Heart left ventricle (tissue), 16 donors: ENCODE measurements at places on chromosomes 3 and 15. TPM values are rescaled to one million over a fixed set of nuclear protein-coding genes. Genes with fewer than 3 reads are reported as not detected.

PTH1R gene
- 2.5 TPM for total RNA-seq

RUBCN gene
- total RNA-seq, result 22.9 TPM

DNA sequence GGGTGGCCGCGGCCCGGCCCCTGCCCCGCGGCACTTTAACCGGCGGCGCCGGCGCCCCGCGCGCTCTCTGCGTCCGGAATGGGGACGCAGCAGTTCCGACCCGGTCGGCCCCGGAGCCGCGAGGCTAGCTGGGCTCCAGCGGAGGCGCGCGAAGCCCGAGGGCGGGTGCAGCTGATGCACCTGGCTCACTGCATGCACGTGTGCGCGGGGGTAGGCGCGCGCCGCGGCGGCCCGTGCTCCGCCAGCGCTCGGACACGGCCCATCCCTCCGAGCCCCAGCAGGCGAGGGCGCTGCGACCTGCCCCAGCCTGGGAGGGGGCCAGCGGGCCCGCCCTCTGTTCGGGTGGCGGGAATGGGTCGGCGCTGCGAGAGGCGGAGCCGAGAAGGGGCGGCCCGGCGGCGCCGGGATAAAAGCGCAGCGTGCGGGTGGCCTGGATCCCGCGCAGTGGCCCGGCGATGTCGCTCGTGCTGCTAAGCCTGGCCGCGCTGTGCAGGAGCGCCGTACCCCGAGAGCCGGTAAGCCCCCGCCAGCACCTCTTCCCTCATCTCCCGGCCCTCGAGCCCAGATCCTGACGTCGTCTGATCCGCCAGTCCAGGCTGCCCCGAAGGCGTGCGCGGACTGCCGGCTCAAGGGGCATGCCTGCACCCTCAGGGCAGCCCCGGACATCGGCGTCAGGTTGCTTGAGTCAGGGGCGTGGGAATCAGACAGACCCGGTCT lies at the start of the genes CHDH and IL17RB:
Gene CHDH (minus strand): TSS at position 286 of the 717 bp plus-strand sequence. CDS start 22,411 bp downstream, outside the sequence.
Gene IL17RB (plus strand): TSS at position 435 of the 717 bp plus-strand sequence. CDS start 21 bp downstream, at position 456.
- H3K4me3 ChIP-seq, result peak within 1 kb of the TSS; percentile 62
- peak within 1 kb of the TSS; percentile 32 for H3K27ac ChIP-seq
- no peaks in the 10 kb centered on the region for H3K36me3 ChIP-seq
- peak; percentile 78 for DNase-seq
- H3K4me1 ChIP-seq, result no peaks in the 10 kb centered on the region

GRCh38 chr3:151322511-151322910 lies 5.9 kb upstream of the GPR87 start:
- no peak for DNase-seq
- no peaks in the 10 kb centered on the region for H3K27me3 ChIP-seq
- H3K4me1 ChIP-seq, result peaks cover 36% of the 10 kb centered on the region
- H3K4me3 ChIP-seq, result no peak overlapping the region
- H3K27ac ChIP-seq, result no peak overlapping the region
- no peaks in the 10 kb centered on the region for H3K36me3 ChIP-seq

CMTM7 gene
- total RNA-seq, result 3.2 TPM

DNA sequence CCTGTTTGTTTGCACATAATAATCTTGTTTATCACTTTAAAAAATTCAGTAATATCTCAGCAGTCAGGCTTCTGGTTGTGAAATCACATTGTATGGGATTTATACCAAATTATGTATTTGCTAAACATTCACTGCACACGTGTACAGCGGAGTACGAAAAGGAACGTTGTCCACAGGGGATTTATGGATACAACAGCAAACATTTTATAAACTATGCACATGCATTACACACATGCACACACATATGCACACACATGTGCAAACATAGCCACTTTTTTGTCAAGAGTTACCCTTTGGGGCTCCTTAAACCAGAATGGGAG lies 150.5 kb downstream of the LRRK1 start:
- no peaks in the 10 kb centered on the region for H3K36me3 ChIP-seq
- H3K4me1 ChIP-seq, result peaks cover 22% of the 10 kb centered on the region
- DNase-seq, result no peak
- H3K4me3 ChIP-seq, result no peak overlapping the region

DNA sequence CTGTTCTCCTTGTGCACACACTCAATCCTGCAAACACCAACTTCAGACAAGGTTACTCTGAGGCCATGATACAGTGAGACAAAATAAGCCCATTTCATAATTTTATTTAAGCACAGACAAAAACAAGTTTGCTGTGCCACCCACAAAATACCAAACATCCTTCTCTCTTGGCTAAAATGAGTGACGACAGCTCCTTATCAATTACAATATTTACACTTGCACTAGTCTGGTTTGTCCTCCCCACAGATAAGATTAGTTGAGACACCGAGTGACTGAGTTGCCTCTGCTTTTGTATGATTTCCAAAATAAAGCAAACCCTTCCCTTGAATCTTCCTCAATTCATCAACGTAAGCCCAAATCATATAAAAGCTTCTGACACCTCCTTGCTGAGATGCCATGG lies 233.5 kb upstream of the ATP10A start:
- H3K27ac ChIP-seq, result no peak overlapping the region
- no peaks in the 10 kb centered on the region for H3K27me3 ChIP-seq
- DNase-seq, result no peak
- H3K36me3 ChIP-seq, result no peaks in the 10 kb centered on the region
- H3K4me1 ChIP-seq, result no peaks in the 10 kb centered on the region
- no peak overlapping the region for H3K4me3 ChIP-seq

DNA sequence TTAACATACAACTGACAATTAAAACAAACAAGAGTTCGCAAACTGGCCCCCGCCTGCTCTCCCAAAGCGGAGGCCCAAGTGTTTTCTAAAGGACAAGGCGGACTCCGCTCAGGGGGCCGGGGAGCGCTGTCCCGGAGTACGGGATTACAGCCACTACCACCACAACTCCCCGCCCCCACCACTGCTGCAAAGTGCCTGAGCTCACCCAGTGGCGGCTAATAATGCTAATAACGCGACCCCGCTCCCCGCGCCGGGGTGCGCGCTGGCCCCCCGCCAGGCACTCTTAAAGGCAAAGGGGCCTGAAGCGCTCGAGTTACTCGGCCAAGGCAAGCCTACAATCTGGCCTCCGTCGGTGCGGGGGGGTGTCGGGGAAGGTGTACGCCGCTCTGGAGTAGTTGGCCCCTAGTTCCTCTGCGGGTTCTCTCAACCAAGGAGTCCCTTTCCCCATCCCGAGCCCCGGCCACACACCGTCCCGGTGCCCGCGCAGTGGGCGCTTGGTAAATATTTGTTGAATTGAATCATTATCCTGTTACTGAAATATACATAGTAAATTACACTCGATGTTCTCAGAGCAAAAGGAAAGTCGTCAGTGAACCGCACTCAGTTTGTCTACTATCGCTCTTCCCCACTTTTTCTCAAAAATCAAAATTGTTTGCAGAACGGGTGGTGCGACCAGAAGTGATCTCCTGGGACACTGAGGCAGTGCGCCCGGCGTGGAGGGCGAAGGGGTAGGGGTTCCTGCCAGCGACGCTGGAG lies 827 bp downstream of the WNT5A start:
- peaks cover 83% of the 10 kb centered on the region for H3K27me3 ChIP-seq
- peak overlapping the region; percentile 50 for H3K27ac ChIP-seq
- no peaks in the 10 kb centered on the region for H3K36me3 ChIP-seq
- no peaks in the 10 kb centered on the region for H3K4me1 ChIP-seq
- peak overlapping the region; percentile 73 for H3K4me3 ChIP-seq

GRCh38 chr3:179348325-179349013 lies 960 bp downstream of the MFN1 start:
- H3K27me3 ChIP-seq, result no peaks in the 10 kb centered on the region
- H3K4me1 ChIP-seq, result peaks cover 14% of the 10 kb centered on the region
- H3K36me3 ChIP-seq, result peaks cover 44% of the 10 kb centered on the region

- no peaks in the 10 kb centered on the region for H3K36me3 ChIP-seq
- no peaks in the 10 kb centered on the region for H3K27me3 ChIP-seq
- DNase-seq, result no peak
- H3K4me1 ChIP-seq, result no peaks in the 10 kb centered on the region
- no peak overlapping the region for H3K4me3 ChIP-seq
These were observed 56.9 kb upstream of the SATB1 start for GRCh38 chr3:18481946-18482548.

- peaks cover 4% of the 10 kb centered on the region for H3K27me3 ChIP-seq
- H3K4me3 ChIP-seq, result no peak overlapping the region
- no peaks in the 10 kb centered on the region for H3K4me1 ChIP-seq
- no peak overlapping the region for H3K27ac ChIP-seq
- no peak for DNase-seq
These were observed 150.6 kb upstream of the FRMD4B start for GRCh38 chr3:69536306-69537020.

LTK gene
- total RNA-seq, result 1.6 TPM

NPAP1 gene
- total RNA-seq, result not detected

IVD gene
- 121 TPM for total RNA-seq

DNA sequence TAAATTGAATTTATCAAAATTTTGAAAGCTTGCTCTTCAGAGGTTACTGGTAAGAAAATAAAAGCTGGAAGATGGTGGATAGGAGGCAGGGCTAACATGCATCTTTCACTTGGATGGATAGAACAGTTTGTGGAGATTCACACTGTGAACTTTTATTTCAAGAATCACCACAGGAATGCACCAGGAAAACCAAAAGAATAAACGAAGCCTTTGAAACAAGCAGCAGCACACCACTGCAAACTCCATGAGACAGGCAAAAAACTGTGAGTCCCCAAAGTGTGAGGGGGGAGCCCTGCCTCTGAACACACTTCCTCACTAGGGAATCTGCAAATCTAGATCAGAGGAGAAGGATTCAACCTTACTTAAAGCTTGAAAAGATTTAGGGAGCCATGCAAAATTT lies 122.2 kb downstream of the RTP4 start:
- no peak for DNase-seq
- no peak overlapping the region for H3K27ac ChIP-seq
- H3K4me1 ChIP-seq, result no peaks in the 10 kb centered on the region
- H3K27me3 ChIP-seq, result no peaks in the 10 kb centered on the region
- no peak overlapping the region for H3K4me3 ChIP-seq

GRCh38 chr15:34179234-34179633 lies 30.7 kb downstream of the KATNBL1 start:
- DNase-seq, result no peak
- H3K36me3 ChIP-seq, result no peaks in the 10 kb centered on the region
- H3K27ac ChIP-seq, result no peak overlapping the region
- H3K4me3 ChIP-seq, result no peak overlapping the region
- H3K27me3 ChIP-seq, result no peaks in the 10 kb centered on the region
- no peaks in the 10 kb centered on the region for H3K4me1 ChIP-seq

GRCh38 chr3:16795581-16795980 lies 89.2 kb upstream of the PLCL2 start:
- H3K27me3 ChIP-seq, result no peaks in the 10 kb centered on the region
- H3K36me3 ChIP-seq, result no peaks in the 10 kb centered on the region
- no peak overlapping the region for H3K4me3 ChIP-seq
- no peak for DNase-seq
- peaks cover 1% of the 10 kb centered on the region for H3K4me1 ChIP-seq

DNA sequence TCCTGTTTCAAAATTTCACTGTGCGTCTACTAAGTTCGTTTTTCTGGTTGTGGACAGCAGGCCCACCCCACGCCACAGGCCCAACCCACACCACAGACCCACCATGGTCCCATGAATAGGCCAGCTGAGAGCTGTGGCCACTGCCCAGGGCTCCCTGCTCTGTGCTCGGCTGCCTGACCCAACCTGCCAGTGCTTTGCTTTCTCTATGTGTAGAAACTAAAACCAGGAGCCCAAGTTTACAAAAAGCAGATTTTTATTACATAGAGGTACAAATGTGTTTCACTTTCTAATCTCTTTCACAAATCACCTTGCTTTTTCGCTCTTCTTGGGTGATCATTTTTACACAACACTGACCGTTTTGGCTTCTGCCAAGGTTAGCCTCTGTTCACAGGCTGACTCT lies 69.1 kb downstream of the HERC2 start:
- H3K27me3 ChIP-seq, result no peaks in the 10 kb centered on the region
- H3K27ac ChIP-seq, result no peak overlapping the region
- no peaks in the 10 kb centered on the region for H3K4me1 ChIP-seq
- DNase-seq, result no peak
- H3K4me3 ChIP-seq, result no peak overlapping the region
- H3K36me3 ChIP-seq, result peaks cover 26% of the 10 kb centered on the region

DNA sequence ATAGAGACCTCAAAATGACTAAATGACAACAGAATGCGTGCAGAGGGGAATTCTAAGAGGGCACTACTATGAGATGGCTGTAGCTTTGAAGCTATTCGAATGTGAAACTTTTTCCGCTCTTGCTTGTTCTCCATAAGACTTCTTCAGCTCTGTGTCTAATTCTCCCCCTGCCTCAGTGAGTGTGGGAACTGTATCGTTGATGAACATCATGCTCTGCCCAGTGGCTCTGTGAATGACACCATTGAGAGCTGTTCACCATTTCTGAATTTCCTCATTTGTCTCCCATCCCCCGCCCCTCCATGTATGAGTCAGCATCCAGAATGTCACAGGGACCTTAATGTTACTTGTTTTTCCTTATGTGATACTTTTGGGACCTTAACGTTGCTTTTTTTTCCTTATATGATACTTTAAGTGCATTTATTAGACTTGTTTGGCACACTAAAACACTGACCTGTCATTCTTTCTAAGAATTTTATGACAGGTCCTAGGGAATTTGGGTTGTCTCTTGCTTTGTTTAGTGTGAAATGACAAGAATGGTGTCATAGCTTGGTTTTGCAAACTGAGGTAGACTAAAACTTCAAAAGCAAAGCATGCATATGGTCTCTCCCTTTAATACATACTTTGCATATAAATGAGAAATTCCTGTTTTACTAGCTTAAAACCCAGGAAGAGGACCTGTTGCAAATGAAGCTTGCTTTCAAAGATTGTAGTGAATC lies 99.6 kb downstream of the FNDC3B start:
- no peaks in the 10 kb centered on the region for H3K27me3 ChIP-seq
- peak overlapping the region; percentile 64 for H3K27ac ChIP-seq
- no peak overlapping the region for H3K4me3 ChIP-seq
- peaks cover 81% of the 10 kb centered on the region for H3K4me1 ChIP-seq

GRCh38 chr3:48370333-48370713 lies 1.7 kb upstream of the FBXW12 start:
- no peaks in the 10 kb centered on the region for H3K27me3 ChIP-seq
- DNase-seq, result no peak
- H3K36me3 ChIP-seq, result no peaks in the 10 kb centered on the region
- H3K4me1 ChIP-seq, result no peaks in the 10 kb centered on the region

LDHAL6B gene
- total RNA-seq, result not detected

DNA sequence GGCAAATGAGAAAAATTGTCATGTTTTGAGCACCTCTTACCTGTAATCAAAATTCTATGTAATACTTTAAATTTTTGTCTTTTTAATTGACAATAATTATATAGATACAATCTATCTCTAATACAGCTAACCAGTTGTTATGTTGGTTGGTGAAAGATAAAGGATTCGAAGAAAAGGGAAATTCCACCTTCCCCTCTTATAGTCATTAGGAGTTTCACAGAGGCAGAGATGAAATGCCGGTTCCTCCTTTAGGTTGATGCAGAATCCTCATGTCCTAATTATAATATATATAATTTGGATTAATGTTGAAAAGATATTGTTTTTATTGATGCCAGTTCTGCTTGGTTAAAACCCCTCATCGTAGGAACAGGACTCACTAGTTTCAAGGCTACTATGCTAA lies 67.1 kb downstream of the LRCH3 start:
- no peaks in the 10 kb centered on the region for H3K27me3 ChIP-seq
- no peak overlapping the region for H3K4me3 ChIP-seq
- no peaks in the 10 kb centered on the region for H3K4me1 ChIP-seq
- H3K36me3 ChIP-seq, result peaks cover 35% of the 10 kb centered on the region
- H3K27ac ChIP-seq, result no peak overlapping the region
